DMS79 (cell line): ENCODE measurements at places on chromosomes 7 and 10.

- no peak for DNase-seq
Measured at GRCh38 chr7:113404245-113404644, 285.9 kb upstream of the SMIM30 start.

DNA sequence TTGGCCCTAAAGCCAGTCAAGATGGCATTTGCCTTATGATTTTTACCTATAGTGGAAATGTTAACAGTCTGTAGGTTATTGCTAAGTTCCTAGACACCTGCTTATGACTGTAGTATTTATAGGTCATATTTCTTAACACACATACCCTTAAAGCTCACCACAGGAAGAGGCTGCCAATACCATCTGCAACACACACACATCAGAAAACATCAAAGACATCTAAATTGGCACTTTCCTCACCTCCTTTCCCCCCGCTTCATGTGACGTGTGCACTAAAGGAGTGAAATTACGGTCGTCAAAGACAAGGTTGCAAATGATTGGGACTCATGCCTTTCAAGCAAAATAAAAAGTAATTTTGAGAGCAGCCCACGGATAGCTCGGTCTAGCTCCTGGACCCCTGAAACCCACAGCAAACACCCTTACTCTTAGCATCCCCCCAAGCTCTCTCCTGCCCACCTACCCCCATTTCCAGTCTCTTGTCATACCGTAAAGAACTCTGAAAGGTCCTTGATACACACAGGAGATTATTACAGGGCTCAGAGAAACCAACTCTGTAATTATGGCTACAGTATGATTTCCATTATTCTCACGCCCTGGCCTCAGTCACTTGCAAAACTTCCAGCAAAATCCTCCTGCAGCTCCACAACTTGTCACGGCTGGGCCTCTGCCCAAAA is 90.5 kb downstream of the PLXNA4 start:
- no peak for DNase-seq

- no peak for DNase-seq
Measured at GRCh38 chr10:26725837-26726727, 28.6 kb downstream of the PDSS1 start.

- no peak for DNase-seq
Measured at GRCh38 chr10:28305553-28305952, 2.7 kb upstream of the MPP7 start.

- no peak for DNase-seq
Measured at GRCh38 chr7:3924277-3924676, 623.2 kb downstream of the SDK1 start.

- DNase-seq, result no peak
Measured at GRCh38 chr10:49407151-49407550, 11.3 kb upstream of the DRGX start.

DNA sequence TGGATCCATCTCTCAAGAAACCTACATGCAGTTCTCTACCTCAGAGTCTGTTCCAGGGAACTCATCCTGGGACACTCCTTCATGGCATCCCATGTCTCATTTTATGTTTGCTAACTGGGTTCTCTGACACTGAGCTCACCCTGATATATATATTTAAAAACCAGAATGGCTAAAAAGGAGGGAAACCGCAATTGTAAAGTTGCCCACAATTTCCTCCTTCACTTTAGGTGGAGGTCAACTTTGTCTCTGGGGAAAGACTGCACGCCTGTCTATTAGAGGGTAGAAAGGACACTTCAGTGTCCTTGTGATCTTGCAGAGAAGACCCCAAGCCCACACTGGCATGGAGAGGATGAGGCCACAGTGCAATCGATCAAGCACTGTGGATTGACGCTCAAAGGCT is 131.7 kb downstream of the TEX36 start:
- no peak for DNase-seq

DNA sequence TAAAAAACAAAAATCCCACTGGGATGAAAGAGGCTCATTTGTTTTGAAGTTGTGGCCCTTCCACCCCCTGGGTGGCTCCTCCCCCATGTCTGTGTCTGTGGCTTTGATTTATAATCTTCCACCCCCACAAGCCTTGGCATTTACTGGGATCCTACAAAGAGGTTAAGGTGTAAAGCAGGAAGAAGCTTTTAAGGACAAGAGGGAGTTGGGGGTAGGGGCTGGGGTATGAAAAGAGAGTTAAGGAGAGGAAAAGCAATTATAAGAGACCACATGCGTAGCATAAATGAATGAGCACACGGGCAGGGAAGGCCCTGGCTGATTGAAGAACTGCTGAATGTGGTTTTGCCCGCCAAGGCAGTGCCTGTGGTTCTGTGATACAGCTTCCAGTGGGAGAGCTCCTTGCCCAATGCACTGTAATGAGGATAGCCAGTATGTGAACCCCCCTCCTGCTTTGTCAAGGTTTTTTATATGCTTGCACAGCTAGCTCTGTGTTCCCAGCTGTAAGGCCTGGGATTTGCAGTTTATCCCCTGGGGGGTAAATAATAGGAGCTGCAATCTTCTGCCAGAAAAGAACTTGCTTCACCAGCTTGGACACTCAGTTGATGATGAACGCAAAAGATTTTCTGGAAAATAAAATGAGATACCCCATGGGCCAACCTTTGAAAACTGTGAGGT is 34.7 kb upstream of the KMT2E start:
- DNase-seq, result no peak

DNA sequence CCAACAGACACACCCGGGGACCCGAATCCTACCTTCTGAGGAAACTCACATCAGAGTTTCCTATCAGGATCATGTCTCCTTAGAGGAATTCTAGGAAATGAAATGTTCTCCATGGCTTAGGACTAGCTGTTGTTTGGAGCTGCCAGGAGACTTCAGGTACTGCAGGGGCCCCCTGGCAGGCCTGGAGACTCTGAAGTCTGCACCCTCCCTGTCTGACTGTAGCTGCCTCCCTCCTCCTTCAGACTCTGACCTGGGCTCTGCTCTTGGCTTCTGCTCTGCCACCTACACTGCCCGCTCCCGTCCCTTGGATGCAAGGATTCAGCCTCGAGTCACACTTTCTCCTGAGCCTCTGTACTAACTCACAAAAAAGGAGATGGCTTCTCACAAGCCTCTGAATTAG is 232.8 kb downstream of the INHBA start:
- DNase-seq, result no peak

GRCh38 chr10:4771554-4772201 is 54.3 kb upstream of the AKR1E2 start:
- DNase-seq, result no peak

DNA sequence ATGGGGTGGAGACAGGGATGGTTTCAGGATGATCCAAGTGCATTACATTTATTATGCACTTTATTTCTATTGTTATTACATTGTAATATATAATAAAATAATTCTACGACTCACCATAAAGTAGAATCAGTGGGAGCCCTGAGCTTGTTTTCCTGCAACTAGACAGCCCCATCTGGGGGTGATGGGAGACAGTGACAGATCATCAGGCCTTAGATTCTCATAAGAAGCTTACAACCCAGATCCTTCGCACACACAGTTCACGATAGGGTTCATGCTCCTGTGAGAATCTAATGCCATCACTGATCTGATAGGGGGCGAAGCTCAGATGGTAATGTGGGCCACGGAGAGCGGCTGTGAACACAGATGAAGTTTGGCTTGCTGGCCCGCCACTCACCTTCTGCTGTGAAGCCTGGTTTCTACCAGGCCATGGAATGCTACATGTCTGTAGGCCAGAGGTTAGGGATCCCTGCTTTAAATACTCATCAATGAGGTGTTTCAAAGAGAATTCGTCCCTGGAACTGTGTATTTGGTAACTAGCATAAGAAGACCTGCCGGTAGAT is 21.2 kb upstream of the PRKCQ start:
- DNase-seq, result no peak

DNA sequence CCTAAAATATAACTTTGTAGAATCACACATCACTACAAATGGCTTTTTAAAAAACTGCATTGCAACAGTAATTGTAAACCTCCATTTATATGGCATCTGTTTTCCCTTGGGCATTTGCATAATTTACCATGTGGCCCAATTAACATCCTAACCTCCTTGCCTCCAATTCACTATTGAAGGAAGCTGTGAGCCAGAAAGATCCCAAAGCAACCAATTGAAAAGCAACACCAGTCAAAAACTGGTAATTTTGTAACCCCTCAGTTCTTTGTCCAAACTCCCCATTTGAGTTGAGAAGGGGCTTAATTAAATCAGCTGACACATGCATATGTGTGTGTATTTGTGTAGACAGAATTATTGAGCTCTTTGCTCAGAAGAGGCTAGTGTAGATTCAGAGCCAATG is 90.3 kb downstream of the FAM13C start:
- no peak for DNase-seq

DNA sequence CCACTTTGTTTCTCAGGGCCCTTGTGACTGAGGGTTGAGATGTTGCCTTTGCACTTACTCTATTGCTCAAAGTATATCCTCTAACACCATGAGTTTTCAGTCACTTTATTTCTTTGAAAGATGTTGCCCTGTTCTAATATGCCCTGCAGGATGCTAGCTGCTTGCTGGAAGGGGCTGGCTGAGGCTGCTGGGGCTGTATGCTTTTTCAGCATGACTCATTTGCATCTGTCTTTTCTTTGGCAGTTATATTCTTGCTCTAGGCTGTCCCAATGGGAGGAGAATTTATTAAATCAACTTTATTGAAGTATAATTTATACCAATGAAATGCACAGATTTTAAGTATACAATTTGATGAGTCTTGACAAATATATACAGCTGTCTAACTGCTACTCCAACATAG is 157.7 kb downstream of the PLPP4 start:
- DNase-seq, result no peak

GRCh38 chr7:82255706-82256105 is 187.9 kb downstream of the CACNA2D1 start:
- DNase-seq, result no peak

- no peak for DNase-seq
Measured at GRCh38 chr10:132332433-132332754, 401 bp downstream of the LRRC27 start.

- no peak for DNase-seq
Measured at GRCh38 chr10:17233286-17233991, 5.4 kb downstream of the VIM start.

GRCh38 chr10:24438800-24439199 is 229.9 kb downstream of the KIAA1217 start:
- no peak for DNase-seq

DNA sequence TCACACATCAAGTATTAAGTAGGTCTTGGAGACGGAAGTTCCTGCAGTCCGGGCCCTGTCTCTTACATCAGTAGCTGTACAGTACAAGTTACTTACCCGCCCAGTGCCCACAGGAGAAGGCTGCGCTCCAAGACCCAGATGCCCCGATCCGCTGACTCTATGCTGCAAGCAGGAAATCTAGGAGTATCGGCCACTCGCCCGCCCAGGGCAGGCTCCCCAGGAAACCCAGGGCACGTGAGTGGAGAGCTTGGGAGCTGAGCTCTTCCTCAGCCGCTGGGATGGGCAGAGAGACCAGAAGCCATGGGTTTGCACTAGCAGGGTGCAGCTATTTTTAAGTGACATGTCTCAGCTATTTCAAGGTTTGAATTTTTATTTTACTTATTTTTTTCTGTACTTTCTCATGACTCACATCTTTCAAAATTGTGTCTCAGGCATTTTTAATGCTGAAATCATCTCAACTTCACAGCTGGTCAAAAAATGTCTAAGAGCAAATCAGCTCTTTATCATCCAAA is 1.9 kb upstream of the GPER1 start:
- DNase-seq, result no peak

GRCh38 chr7:70557338-70557737 is 574.6 kb upstream of the GALNT17 start:
- no peak for DNase-seq

DNA sequence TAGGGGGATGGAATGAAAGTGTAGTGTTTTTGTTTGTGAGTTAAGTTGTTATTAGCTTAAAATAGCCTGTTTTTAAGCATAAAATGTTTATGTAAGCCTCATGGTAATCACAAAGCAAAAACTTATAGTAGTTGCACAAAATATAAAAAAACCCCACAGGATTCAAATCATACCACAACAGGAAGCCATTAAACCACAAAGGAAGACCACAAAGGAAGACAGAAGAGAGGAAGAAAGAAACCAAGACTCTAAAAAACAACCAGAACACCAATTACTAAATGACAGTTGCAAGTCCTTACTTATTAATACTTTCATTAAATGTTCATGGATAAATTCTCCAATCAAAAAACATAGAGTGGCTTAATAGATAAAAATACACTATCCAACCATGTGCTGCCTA is 63.6 kb downstream of the ANKRD7 start:
- DNase-seq, result no peak

DNA sequence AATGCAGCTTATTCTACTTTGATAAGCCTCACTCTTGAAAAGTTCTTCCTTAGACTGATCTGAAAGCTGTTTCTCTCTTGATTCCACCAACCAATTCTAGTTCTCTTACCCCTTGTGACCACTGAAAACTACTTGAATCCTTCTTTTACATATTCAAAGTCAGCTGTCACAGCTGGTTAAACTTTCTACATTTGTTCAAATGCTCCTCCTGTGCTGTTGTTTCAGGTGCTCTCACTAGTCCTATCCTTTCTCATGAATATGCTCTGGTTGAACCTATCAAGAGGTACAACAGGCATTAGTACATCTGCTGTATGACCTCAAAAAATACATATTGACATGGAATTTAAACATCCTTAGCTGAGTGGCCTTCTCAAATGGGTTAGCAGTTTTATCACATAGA is 91.5 kb downstream of the MYO3A start:
- no peak for DNase-seq

DNA sequence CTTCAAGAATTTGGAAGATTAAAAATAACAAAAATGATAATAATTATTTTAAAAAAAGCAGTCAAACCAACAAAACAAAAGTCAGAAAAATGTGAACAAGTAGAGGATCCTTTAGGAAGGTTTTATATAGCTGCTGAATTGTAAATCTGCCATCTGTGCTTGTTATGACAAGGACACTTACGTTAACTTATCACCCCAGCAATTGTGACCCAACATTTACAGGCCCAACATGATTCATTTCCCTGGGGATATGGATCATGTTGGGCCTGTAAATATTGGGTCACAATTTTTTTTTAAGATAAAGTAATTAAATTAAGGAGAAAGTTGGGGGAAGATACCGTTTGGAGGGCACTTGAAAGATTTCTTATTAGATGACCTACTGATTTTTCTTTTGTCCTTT is 261.4 kb upstream of the HABP2 start:
- DNase-seq, result no peak

DNA sequence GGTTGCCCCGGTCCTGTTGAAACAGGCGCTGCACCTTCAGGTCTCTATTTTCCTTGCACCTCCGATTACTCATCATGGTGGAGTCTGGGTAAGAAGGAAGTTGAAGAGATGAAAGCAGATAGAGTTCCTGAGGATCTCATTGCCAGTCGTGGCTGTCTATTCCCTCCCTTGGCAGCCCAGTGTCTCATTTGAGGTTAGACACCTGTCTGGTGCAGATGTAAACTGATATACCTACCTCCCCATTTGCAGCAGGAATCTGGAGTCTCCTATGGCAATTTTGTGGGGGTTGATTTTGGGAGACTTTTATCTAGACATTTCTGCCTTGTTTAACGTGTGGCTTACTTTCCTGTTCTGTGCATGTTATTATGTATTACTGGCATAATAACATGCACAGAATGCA is 212.1 kb downstream of the BICC1 start:
- no peak for DNase-seq
